ENCODE measurements at places on chromosomes 7 and 10.

DNA sequence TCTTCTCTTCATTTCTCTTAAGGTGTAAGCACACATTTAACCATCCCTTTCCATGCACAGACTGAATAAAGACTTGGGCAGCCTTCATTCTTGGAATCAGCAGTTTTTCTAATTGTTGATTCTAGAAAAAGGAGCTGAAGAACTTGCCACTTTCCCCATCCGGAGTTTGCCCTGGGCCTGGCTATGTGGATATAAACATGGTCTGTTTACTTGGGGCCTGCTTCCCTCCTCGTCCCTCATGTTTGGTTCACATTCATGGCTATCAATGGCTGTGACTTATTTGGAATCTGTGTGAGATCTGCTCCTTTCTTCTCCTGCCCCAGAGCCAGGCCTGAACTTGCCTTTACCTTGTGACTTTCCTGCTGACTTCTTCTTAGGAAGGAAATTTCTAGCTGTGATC is 199.3 kb downstream of the LRMDA start:
- DNase-seq, result no peak

GRCh38 chr10:52437205-52437646 is 123.1 kb downstream of the DKK1 start:
- no peak for DNase-seq

GRCh38 chr10:132677473-132678227 is 108.3 kb downstream of the NKX6-2 start:
- no peak for DNase-seq

GRCh38 chr10:48478469-48478868 is 126.4 kb downstream of the ARHGAP22 start:
- DNase-seq, result no peak

- DNase-seq, result peak; percentile 82
These were observed 194.6 kb downstream of the COBL start for GRCh38 chr7:51121931-51122425.

DNA sequence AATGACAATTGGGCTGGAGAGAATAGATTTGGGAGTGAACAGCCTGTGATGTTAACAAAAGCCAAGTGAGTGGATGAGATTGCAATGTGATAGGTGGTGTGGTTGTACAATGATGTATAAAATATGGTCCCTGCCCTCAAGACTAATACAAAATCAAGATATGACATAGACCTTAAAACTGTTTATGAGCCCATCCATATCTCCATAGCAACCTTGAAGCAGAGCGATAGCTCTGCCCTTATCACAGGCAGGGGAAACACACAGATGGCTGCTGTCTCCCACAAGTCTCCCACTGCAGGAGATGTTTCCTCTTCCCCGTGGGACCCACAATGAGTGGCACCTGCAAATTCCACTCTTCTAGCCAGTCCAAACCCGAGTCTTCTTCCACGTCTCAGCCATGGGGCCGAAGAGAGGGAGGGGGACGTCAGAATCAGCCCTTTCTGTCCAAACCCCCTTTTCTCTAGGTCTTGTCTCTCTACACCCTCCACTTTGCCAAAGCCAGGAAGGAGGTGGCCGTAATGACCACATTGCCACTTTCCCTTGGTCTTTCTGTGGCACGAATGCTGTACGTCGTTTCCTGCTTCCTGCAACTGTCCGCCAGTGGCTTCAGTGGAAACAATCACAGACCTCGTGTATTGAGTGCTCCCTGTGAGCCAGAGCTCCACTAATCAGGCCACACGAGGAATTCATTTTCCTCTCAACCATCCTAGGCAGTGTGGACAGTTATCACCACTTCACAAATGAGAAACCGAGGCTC is 7.5 kb upstream of the TBXAS1 start:
- no peak for DNase-seq

GRCh38 chr10:34137955-34138354 is 677.1 kb downstream of the PARD3 start:
- no peak for DNase-seq
